Activated T-helper 1 cell treated with anti-CD3 and anti-CD28 coated beads, Interleukin-12 subunit alpha, Interleukin-12 subunit beta, Interleukin-2, Interleukin-4 antibody, amounts not matched to agents 30 ng/mL and 10 ng/mL and 1 ng/mL, durations not matched to agents 14 hours and 24 hours and 36 hours (primary cell): ENCODE measurements at places on chromosomes 11 and 22. TPM values are rescaled to one million over a fixed set of nuclear protein-coding genes. Genes with fewer than 3 reads are reported as not detected.

DNA sequence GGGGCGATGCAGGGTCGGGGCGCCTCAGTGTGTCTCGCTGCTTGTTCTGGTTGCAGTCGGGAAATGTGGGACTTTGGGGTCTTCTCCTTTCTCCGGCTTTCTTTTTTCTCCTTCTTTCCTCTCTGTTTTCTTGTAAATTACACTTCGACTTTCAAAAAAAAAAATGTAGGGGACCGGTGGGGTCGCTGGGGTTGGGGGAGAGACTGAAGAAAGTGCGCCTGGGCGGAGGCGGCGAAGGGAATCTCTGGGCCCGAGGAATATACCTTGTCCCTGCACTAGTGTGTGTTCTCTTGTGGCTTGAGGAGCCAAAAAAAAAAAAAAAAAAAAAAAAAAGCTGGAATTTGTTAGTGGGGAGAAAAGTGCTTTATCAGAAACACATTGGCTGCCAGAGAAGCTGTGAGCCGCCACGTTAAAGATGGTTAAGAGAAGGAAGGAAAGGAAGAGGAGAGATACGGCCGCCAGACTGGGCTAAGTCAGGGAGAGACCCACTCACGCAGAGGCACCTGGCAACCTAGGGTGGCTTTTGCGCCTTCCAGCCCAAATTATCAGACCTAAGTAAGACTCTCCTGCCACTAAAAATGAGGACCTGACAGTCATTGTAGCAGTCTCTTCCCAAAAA lies 8.4 kb upstream of the FLI1 start:
- peaks cover 64% of the 10 kb centered on the region for H3K27me3 ChIP-seq
- H3K36me3 ChIP-seq: no peaks in the 10 kb centered on the region
- H3K4me3 ChIP-seq: peak overlapping the region; percentile 72
- H3K27ac ChIP-seq: no peak overlapping the region
- no peak for DNase-seq

- H3K27ac ChIP-seq: no peak overlapping the region
- H3K4me1 ChIP-seq: no peaks in the 10 kb centered on the region
- no peak overlapping the region for H3K4me3 ChIP-seq
- H3K36me3 ChIP-seq: no peaks in the 10 kb centered on the region
- DNase-seq: no peak
Observed at GRCh38 chr22:43832393-43833265, 20.5 kb upstream of the EFCAB6 start.

DNA sequence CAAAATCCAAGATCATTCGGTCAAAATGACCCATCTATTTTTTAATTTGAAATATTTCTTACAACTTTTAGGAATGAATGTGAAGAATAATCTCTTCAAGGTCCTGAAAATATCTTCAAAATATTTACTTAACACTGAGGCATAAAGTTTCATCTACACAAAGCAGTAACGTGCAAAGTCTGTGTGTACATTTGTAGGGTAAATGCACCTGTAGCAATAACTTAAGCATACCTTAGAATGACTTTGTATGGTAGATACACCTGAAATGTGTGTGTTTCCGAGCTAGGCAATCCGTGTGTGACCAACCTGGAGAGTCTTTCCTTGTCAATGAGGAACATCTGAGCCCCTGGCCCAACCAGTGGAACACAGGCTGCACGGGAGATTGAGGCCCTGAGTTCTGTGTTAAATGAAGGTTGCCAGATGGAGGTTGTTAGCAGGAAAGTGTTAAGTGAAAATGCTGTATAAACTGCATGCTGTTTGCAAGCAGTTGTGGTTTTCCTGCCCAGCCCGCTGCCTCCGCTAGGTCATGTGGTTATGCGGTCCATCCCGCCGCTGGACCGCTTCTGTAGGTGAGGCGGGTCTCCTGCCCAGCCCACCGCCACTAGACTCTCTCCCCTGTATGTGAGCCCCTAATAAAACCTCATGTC lies 7.6 kb upstream of the CTR9 start:
- H3K4me1 ChIP-seq: peaks cover 42% of the 10 kb centered on the region
- H3K36me3 ChIP-seq: no peaks in the 10 kb centered on the region

- no peak overlapping the region for H3K27ac ChIP-seq
- H3K4me1 ChIP-seq: peaks cover 7% of the 10 kb centered on the region
- no peak for DNase-seq
- H3K27me3 ChIP-seq: peaks cover 7% of the 10 kb centered on the region
Observed at GRCh38 chr11:2155511-2155910, 5.5 kb downstream of the INS start.

DNA sequence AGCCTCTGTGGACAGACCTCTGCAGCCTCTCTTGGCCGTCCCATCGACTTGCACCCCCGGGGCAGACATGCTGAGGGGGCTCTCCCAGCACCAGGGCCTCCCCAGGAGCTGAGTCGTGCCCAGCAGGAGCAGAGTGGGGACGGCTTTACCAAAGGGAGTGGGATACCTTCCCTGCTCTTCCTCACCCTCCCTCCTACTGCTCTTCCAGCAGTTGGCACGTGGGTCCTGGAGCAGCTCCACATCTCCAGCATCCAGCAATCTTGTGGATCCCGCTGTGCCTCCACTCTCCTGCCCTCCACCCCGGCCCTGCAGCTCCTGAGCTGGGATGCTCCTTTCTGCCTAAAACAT lies 854.0 kb downstream of the BRD1 start:
- H3K36me3 ChIP-seq: no peaks in the 10 kb centered on the region
- no peaks in the 10 kb centered on the region for H3K27me3 ChIP-seq
- no peaks in the 10 kb centered on the region for H3K4me1 ChIP-seq

GRCh38 chr11:64004590-64004984 lies 18.3 kb downstream of the OTUB1 start:
- no peaks in the 10 kb centered on the region for H3K36me3 ChIP-seq
- peaks cover 29% of the 10 kb centered on the region for H3K27me3 ChIP-seq
- no peak overlapping the region for H3K4me3 ChIP-seq
- DNase-seq: no peak

GRCh38 chr11:78666675-78667160 lies 92.1 kb upstream of the NARS2 start:
- no peaks in the 10 kb centered on the region for H3K36me3 ChIP-seq
- H3K4me1 ChIP-seq: no peaks in the 10 kb centered on the region
- H3K4me3 ChIP-seq: no peak overlapping the region
- H3K27ac ChIP-seq: no peak overlapping the region
- H3K27me3 ChIP-seq: no peaks in the 10 kb centered on the region

DNA sequence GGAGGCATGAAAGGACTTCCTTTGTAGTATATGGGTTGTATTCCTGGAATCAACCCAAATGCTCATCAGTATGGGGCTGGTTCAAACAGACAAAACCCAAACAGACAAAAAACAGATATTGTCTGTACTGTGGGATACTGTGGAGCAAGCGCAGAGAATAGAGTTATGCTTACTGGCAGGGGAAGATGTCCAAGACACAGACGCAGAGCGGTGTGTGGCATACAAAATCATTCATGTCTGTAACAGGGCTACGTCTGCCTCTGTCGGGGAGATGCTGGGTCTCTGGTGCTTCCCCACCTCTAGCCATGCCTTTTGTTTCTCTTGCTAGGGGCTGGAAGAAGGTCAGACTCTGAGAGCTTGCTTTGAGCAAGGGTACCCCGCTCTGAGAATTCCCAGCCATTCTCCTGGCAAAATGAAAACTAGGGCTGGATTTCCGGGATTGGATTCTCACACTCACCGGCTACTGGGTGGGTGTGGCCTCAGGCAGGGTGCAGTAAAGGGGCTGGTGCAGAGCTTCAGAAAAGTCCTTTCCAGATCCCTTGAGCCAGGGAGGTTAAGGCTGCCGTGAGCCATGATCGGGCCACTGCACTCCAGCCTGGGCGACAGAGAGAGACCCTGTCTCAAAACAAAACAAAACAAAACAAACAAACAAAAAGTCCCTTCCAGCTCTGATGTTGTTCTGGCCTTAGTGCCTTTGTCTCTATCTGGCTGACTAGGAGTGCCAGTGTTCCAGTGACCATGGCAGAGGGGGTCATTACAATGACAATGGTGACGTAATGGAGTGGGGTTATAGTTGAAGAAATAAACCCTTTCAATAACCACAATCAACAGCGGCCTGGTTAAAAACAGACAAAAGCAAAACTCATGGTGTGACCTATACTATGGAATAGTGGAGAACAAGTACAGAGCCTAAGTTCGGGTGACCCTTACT lies 2.9 kb upstream of the ABCC8 start:
- peaks cover 53% of the 10 kb centered on the region for H3K27me3 ChIP-seq
- no peaks in the 10 kb centered on the region for H3K4me1 ChIP-seq
- H3K27ac ChIP-seq: no peak overlapping the region
- no peak overlapping the region for H3K4me3 ChIP-seq
- DNase-seq: no peak
- H3K36me3 ChIP-seq: no peaks in the 10 kb centered on the region

THRSP gene
- total RNA-seq: not detected in 2 replicates

CALCA gene
- not detected in 2 replicates for total RNA-seq

OR51B5 gene
- not detected in 2 replicates for total RNA-seq
